ENCODE measurements at places on chromosomes 7 and 10.

DNA sequence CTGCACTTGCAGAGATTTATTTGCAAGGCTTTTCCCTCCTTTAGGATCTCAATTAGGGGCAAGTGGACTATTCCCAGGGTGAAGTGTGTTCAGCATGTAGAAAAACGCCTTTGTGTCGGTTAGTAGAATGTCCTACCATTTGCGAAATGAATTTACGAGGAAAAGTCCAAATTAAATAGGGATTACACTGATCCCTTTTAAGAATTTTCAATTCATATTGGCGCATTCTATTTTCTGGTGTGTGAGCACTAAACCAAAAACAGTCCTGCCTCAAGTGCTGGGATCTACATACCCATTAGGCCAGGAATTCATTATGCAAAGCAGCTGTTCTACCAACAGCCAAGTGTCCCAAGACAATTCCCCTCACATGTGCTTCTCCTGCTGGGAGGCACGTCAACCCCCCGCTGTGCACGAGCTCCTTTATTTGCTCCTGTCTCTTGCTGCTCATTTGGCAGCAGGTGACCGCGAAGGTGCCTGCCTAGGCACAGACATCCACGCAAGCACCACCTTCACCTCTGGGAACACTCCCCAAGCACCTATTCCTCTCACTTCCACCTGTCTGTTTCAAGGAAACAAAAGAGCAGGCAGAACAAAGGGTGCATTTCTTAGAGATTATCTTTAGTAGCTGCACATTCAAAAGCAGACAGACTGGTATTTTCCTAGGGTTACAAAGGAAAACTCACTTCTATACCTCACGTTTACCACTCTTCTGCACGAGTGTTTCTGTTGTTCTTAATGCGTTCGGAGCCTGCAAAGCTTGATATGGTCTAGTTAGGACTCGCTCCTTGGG is 134.6 kb upstream of the FGFR2 start:
- no peak for DNase-seq

- DNase-seq, result no peak
These were observed 462.0 kb downstream of the GRM8 start for GRCh38 chr7:126790763-126791162.

DNA sequence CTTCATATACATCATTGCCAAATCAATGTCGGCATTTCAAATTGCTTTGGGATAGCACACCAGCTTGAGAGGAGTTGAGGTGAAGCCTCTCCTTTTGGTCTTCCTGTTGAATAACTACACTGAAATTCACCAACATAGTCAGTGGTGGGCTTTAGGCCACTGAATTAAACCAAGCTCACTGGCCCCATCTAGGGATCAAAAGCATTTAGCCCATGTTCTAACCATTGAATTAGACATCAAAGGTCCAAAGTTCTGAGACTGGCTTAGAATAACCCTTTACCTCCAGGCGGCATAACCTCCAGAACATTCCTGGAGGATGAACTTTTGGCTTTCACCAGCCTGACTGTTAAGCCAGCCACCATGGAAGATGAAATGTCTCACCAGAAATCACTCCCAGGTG is 54.6 kb downstream of the BPGM start:
- no peak for DNase-seq

DNA sequence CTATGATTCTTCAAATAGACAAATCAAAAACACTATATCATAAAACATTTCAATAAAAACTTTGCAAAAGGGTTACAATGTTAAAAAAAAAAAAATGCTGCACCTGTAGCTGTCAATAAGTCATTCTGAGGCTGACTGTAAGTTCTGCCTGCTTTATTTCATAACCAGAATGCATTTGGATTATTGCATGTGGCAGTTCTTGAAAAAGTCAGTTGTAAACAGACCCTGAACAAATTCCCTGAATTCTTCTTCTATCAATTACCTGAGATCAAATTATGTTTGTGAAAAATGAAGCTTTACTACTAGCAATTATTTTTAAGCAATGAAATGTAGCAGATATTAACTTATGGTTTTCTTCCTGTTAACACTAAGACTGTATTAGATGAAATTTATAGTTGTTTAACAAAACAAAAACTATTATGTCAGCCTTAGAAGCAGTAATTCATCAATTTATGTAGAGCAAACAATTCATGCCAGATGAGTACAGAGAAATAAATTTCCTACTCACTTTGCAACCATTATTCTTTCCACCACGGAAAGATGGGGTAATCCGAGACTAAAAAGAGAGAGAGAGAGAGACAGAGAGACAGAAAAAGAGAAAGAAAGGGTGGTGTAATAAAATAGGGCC is 107.8 kb downstream of the SFMBT2 start:
- DNase-seq, result no peak

GRCh38 chr7:64916-65341 is 127.4 kb upstream of the FAM20C start:
- DNase-seq, result no peak

GRCh38 chr10:113524539-113525490 is 28.0 kb upstream of the HABP2 start:
- no peak for DNase-seq

- no peak for DNase-seq
These were observed 6.3 kb downstream of the TPST1 start for GRCh38 chr7:66211429-66211828.

GRCh38 chr10:24988831-24989640 is 26.9 kb downstream of the ENKUR start:
- no peak for DNase-seq

DNA sequence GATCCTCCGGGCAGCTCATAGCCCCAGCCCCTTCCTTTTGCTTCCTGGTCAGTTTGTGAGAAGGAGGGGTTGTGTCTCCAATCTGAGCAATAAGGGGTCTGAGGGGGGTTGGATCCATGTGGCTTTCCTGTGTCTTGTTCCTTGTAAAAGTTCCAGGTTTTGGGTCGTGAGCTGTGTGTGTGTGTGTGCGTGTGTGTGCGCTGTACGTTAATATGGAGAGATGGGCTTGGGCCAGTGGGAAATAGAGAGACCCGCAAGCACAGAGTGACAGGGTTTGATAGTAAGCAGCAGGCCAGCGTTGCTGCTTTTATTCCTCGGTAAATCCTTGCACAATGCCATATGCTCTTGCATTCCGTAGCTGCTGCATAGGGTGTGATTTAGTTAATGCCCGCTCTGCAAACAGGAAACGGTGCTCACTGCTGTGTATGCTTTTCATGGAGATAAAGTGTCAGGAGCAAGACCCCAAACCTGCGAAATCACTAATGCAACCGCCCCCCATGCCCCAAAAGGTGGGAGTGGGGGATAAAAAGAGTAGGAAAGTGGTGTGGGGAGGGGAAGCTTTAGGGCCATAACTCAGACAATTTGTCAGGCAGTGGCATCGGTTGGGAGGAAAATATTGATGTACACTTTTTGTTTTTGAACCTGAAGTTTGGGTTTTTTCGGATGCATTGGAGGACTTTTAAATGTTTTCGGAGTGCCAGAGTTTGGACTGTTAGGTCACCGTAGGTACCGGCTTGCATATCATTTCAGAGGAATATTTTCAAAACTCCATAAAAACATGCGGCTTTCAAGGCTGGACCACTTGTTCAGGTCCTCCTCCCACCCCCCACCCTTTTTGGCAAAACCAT is 108.7 kb downstream of the TCF7L2 start:
- DNase-seq, result no peak

- no peak for DNase-seq
These were observed 934 bp downstream of the PRTFDC1 start for GRCh38 chr10:24951201-24952142.

DNA sequence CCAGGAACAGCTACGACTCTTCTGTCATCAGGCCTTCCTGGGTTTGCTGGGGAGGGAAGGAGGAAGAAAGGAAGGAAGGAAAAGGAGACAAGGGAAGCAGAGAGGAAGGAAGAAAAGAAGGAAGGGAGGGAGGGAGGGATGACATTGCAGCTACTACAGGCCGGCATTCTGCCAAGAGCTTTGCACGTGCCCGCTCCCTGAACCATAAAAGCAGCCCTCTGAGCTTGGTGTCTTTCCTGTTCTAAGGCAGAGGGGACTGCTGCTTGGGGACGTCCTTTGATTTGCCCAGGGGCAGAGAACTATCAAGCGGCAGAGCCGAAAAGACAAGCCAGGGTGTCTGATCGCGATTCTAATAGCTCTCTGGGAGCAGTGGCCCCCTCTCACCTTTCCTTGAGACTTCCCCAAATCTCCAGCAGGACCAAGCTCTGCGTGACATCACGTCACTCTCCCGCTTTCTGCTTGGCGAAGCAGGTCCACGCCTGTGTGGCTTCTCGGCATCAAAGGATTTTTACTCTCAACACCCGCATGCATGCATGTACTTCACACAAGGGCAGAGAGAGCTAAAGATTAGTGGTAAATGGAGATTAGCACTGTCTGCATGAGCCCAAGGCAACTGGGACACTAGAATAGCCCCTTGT is 167.8 kb upstream of the AUTS2 start:
- DNase-seq, result no peak

GRCh38 chr10:129715805-129716204 is 248.3 kb downstream of the EBF3 start:
- no peak for DNase-seq

- DNase-seq, result no peak
These were observed 22.1 kb upstream of the PRKAR1B start for GRCh38 chr7:749140-749551.

- DNase-seq, result no peak
These were observed 12.2 kb downstream of the UBE3C start for GRCh38 chr7:157150882-157151281.

DNA sequence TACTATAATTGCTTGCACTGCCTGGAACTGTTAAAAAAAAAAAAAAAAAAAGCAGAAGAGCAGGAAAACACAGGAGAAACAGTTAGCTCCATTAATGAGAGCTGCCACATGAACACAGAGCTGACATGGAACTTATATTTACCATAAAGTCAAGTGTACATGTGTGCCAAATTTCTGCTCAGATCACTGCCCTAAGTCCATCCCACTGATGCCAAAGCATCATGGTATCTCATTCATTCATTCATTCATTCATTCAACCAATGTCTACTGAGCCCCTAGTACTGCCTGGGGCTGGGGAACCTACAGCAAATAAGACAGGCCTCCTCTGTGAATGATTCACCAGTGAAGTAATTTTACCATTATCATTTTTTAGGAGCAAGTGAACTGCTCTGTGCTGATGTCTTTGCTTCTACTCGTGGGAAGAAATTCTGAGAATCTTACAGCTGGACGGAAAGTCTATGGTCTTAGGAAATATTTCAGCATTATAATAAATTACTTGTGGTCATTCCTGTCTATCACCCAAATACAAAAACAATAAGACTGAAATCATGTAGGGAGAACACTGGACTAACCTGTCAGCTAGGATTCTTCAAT is 58.8 kb upstream of the ABLIM1 start:
- DNase-seq, result no peak

- no peak for DNase-seq
These were observed 44.1 kb downstream of the MTURN start for GRCh38 chr7:30178748-30179436.

DNA sequence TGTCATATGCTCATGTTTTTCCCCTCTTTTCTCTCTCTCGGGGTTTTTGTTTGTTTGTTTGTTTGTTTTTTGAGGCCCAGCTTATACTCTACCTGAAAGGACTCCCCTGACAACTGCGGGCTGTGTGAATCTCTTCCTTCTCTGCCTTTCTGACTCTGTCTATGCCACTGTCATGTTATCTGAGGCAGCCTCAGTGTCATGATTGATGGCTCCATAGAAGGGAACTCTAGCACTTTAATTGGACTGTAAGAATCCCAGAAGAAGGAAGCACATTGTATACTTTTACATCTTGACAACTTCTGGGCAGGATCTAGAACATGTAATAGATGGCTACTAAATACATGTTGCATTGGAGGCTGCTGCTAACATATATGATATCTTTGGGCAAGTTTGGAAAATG is 25.4 kb downstream of the AKR1B15 start:
- DNase-seq, result no peak
